ENCODE measurements at places on chromosomes 11 and 22.

GRCh38 chr11:75029836-75030631, 41.3 kb downstream of the NEU3 start:
- no peak for DNase-seq

- no peak for DNase-seq
Observed at GRCh38 chr11:119223856-119224255, 17.7 kb downstream of the CBL start.

- no peak for DNase-seq
Observed at GRCh38 chr11:133826866-133827265, 18.4 kb downstream of the SPATA19 start.

GRCh38 chr11:79813551-79813950, 372.7 kb upstream of the TENM4 start:
- DNase-seq = no peak

DNA sequence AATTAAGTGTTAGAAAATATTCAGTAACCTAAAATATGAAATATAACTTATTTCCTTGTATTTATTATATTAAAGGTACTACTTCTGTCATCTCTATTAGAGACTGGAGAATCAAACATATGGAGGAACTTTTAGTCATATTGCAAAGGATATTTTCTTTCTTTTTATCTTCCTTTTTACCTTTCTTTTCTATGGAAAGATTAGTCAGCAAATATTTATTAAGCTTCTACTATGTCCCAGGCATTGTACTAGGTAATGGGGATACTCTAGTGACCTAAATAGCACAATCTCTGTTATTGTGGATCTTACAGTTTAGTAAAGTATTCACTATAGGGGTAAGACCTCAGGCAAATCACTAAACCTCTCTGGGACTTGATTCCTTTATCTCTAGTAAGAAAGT, 18.3 kb downstream of the SIK2 start:
- DNase-seq = no peak

GRCh38 chr11:59226396-59226795, 13.7 kb upstream of the MPEG1 start:
- no peak for DNase-seq

DNA sequence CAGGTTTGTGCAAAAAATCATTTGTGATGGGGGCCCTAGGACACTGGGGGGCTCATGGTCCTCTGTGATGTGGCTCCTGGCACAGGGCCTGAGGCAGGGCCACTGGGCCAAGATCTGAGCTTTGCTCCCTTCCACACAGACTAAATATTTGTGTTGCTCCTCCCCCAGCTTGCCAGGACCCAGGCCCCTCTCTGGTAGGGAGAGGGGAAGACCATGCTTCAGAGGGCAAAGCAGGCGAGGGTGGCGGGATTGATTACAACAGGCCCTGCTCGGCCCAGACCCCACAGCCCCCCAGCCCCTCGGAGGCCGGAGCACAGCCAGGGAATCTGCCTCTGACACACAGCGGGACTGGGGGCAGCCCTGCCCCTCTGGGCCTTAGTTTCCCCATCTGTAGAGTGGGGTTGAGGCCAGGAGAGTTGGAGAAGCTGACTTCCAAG, 29.0 kb downstream of the WNT11 start:
- DNase-seq = no peak

DNA sequence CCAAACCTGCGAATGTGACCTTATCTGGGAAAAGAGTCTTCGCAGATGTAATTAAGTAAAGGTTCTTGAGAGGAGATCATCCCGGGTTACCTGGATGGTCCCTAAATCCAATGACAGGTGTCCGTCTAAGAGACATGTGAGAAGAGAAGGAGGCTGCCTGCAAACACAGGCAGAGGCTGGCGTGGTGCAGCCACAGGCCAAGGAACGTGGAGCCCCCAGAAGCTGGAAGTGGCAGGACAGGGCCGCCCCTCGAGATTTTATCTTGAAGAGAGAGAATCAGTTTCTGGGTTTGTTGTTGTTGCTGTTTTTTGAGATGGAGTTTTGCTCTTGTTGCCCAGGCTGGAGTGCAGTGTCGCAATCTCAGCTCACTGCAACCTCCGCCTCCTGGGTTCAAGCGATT, 33.6 kb downstream of the MRGPRD start:
- no peak for DNase-seq

DNA sequence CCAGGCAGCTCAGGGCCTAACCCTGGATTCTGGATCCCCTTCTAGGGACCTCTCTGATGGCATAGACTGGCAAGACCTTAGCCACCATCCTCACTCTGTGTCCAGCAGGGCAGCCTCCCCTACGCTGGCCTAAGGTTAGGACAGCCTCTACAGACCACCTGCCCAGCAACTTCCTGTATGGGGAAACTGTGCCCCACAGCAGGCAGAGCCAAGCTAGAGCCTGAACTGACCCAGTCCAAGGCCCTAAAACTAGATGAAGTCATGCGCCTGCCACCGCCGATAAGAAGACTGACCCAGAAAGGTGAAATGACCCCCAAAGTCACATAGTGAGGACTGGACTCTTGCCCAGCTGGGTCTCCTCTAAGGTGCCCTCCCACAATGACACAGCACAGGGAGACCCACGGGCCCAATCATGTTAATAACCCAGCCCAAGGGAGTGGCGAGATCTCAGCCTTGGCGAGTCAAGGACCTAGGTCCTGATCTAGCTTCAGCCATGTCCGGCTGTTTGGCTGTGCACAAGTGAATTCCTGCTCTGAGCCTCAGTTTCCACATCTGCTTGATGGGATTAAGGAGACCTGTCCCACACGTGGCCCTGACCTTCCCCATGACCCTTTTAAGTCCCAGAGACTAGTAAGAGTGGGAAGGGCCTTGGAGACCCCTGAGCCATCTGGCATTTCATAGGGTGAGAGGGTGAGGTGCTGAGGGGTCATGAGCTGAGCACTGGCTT, 17.6 kb downstream of the STARD10 start:
- no peak for DNase-seq

DNA sequence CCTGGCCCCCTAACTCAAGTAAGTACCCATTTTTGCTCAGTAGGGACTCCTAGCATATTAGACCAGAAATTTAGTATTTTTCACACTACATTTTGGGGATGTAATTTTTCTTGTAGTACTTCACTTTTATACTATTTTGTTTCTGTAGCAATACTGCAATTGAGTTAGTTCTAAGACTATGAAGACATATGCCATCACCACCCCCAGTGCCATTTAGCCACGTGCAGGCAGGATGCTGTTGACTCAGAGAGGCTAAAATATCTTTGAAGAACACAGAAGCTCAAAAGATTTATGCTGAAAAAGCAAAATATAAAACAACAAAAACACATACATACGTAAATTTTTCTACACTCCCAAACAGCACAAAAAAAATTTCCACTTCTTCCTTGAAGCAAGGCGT, 29.1 kb upstream of the DLAT start:
- DNase-seq = no peak

DNA sequence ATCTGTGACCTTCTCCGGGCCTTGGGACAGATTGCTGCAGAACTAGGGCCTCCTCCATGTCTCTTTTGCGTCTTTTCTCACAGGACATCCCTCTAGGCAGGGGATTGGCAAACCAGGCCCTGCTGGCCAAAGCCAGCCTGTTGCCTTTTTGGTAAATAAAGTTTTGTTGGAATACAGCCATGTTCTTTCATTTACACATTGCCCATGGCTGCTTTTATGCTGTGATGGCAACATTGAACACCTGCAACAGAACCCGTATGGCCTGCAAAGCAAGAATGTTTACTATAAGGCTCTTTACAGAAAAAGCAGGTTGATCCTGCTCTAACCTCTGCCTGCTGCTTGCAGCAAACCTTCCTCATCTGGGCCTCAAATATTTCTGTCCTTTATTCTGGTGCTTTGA, 56.8 kb upstream of the B3GAT1 start:
- no peak for DNase-seq

- DNase-seq = no peak
Observed at GRCh38 chr11:45546366-45546765, 119.1 kb downstream of the CHST1 start.

DNA sequence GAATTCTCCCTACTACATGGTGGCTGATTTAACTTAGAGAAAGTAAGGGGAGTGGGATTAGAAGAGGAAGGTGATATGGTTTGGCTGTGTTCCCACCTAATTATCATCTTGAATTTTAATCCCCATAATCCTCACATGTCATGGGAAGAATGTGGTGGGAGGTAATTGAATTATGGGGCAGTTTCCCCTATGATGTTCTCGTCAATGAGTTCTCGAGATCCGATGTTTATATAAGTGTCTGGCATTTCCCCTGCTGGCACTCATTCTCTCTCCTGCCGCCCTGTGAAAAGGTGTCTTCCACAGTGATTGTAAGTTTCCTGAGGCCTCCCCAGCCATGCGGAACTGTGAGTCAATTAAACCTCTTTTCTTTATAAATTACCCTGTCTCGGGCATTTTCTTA, 169.3 kb downstream of the CASP12 start:
- DNase-seq = no peak

DNA sequence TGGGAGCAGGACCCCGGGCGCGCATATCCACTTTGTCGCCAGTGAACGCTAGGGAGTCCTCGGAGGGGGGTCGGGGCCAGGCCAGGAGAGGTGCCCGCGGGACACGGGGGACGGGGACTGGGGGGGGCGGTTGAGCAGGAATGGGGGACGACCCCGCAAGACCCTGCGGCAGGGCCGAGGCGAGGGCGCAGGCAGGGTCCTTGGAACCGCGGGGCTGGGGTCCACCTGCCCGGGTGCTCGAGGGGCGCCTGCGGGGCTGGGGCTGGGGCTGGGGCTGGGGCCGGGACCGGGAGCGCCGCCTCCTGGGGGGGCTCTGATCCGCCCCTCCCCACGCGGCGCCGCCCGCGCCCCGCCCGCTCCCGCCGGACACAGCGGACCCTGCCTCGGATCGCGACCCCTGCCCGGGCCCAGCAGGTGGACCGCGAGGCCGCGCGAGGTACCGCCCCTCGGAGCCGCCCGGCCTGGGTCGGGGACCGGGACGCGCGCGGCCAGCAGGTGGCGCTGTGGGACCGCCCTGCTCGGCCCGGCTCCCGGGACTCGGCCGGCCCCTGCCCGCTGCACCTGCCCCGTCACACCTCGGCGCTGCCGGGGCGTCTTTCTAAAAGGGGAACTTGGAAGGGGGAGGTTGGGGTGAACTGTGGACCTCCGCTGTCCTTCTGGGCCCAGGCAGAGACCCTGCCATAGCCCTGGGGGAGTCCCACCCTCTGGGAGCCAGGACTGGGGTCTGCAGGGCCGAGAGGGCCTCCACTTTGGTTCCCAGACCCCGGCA, 11.0 kb downstream of the CRELD2 start:
- DNase-seq = peak; percentile 65

DNA sequence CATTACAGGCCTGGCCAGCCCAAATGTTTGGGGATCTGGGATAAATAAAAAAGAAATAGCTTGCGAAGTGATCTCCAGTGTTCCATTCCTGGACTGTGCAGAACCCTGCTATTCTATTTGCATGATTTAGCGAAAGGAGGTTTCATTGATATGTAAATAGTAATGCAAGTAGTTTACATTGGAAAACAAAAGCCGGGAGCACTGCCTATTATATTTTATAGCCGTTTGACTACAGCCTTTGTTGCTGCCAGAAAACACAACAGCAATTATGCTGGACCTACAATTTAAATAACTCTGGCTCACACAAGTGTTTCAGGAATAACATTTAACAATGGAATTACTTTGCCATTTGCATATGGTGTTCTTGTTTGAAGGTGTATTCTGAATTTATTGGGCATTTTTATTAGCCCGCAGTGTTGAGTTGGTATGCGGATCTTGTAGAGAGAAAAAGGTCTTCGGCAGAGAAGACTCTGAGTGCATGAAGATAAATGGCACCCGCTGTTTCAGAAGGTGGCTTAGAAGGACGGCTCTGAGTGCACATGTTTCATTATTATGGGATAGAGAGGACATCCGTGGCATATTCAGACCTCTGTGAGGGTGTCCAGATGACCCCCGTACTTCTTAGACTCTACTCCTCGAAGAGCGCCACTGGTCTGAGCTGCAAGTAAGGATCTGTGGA, 315.0 kb downstream of the BRD1 start:
- no peak for DNase-seq

- no peak for DNase-seq
Observed at GRCh38 chr11:14184028-14184940, 174.7 kb downstream of the RRAS2 start.
